T-helper 2 cell treated with Interferon-gamma antibody and Interleukin-4, amounts not matched to agents 100 ng/mL and 5 ng/mL, for 36 hours (primary cell): ENCODE measurements at places on chromosomes 11 and 22. TPM values are rescaled to one million over a fixed set of nuclear protein-coding genes. Genes with fewer than 3 reads are reported as not detected.

YWHAH gene
- 178 and 186 TPM in 2 replicates for total RNA-seq

HEPHL1 gene
- not detected in 2 replicates for total RNA-seq

TRIM29 gene
- not detected in 2 replicates for total RNA-seq

SULT4A1 gene
- 0.25 TPM in 1 of 2 replicates, not detected in the other for total RNA-seq

SGSM1 gene
- total RNA-seq, result 0.18 and 0.43 TPM in 2 replicates

PANX2 gene
- 0.30 and 0.34 TPM in 2 replicates for total RNA-seq

C11orf21 gene
- 39.5 and 40.8 TPM in 2 replicates for total RNA-seq

NFAM1 gene
- total RNA-seq, result 0.05 and 0.11 TPM in 2 replicates

MYO18B gene
- total RNA-seq, result 1.3 and 1.9 TPM in 2 replicates

SEPTIN5 gene
- 0.45 TPM in 1 of 2 replicates, not detected in the other for total RNA-seq

SLC16A8 gene
- total RNA-seq, result not detected in 2 replicates

MS4A1 gene
- 0.27 TPM in 1 of 2 replicates, not detected in the other for total RNA-seq

ADAMTS15 gene
- 0.02 TPM in 2 replicates for total RNA-seq

ESAM gene
- total RNA-seq, result 0.50 and 0.73 TPM in 2 replicates

CECR2 gene
- 0.05 and 0.11 TPM in 2 replicates for total RNA-seq

GAL gene
- total RNA-seq, result not detected in 2 replicates

HBB gene
- total RNA-seq, result not detected in 2 replicates

KBTBD3 gene
- total RNA-seq, result 5.4 and 6.1 TPM in 2 replicates

SYT7 gene
- not detected in 2 replicates for total RNA-seq

CYP2D6 gene
- total RNA-seq, result 4.5 and 5.8 TPM in 2 replicates

LRRC74B gene
- total RNA-seq, result not detected in 2 replicates

CSNK1E gene
- 94.6 and 94.7 TPM in 2 replicates for total RNA-seq

SWAP70 gene
- 7.1 and 7.7 TPM in 2 replicates for total RNA-seq

ATP5MG gene
- 284 and 288 TPM in 2 replicates for total RNA-seq

LAYN gene
- 1.1 and 1.3 TPM in 2 replicates for total RNA-seq

TBX10 gene
- not detected in 2 replicates for total RNA-seq

ASCC2 gene
- 87.7 and 88.8 TPM in 2 replicates for total RNA-seq

ZNF70 gene
- 2.5 and 3.0 TPM in 2 replicates for total RNA-seq

OR8D4 gene
- total RNA-seq, result not detected in 2 replicates

GPR83 gene
- 0.09 and 0.11 TPM in 2 replicates for total RNA-seq

IPO7 gene
- 111 and 118 TPM in 2 replicates for total RNA-seq

OR52A1 gene
- not detected in 2 replicates for total RNA-seq

MRGPRD gene
- not detected in 2 replicates for total RNA-seq

SLC22A9 gene
- not detected in 2 replicates for total RNA-seq

SSTR3 gene
- total RNA-seq, result 0.61 and 0.64 TPM in 2 replicates

PTGDR2 gene
- 31.5 and 32.7 TPM in 2 replicates for total RNA-seq

MUC5AC gene
- not detected in 2 replicates for total RNA-seq

CHADL gene
- total RNA-seq, result 0.20 and 0.50 TPM in 2 replicates

OR52E2 gene
- not detected in 2 replicates for total RNA-seq

CWF19L2 gene
- total RNA-seq, result 16.5 and 17.3 TPM in 2 replicates

CCDC81 gene
- total RNA-seq, result 0.73 and 0.80 TPM in 2 replicates

THRSP gene
- total RNA-seq, result not detected in 2 replicates
